ENCODE measurements at places on chromosomes 5 and 9.
A peak's percentile ranks its signal among the peaks of the same experiment; 100 is the strongest.

GRCh38 chr5:149147676-149148075 is 6.4 kb downstream of the ABLIM3 start:
- DNase-seq: no peak

GRCh38 chr9:4640027-4640426 is 22.1 kb upstream of the PLPP6 start:
- peak; percentile 64 for DNase-seq

- no peak for DNase-seq
Measured at GRCh38 chr5:143680672-143681259, 131.2 kb upstream of the HMHB1 start.

DNA sequence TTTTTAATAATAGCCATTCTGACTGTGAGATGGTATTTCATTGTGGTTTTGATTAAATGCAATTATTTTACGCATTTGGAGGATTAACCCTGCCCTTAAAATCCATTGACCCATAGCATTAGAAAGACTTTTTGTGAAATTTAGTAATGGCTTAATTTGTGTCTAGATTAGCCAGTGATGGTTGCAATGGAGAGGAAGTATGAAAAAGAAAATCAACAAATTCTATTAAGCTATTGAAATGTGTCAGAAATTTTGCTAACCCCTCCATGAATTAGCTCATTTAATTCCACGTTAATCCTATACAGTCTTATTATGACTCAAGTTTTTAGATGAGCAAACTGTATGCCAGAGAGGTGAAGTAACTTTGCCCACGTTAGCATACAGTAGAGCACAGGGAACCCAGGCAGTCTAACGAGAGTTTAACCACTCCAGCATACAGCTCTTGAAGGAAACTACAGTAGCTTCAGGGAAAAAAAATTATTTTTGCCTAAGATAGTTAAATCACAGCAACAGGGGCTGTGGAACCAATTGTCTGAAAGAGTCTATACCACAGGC is 158.2 kb upstream of the PPP2R2B start:
- no peak for DNase-seq

- DNase-seq: peak; percentile 73
Measured at GRCh38 chr5:108747774-108748400, at the start of gene FER. FER (plus strand) TSS chr5:108747897; CDS start chr5:108798183, 50,286 bp downstream.

DNA sequence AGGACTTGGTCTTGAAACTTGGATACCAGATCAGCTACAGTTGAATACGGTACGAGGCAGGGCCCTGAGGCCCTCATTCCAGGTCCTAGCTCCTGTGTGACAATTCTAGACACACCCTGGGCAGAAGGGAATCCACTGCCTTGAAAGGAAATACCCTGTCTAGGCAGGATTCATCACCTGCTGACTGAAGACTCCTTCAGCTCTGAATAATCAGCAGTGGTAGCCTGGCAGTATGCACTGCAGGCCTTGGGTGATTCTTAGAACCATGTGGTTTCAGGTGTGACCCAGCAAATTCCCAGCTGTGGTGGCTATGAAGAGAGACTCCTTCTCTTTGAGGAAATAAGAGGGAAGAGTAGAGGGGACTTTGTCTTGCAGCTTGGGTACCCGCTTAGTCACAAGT is 17.2 kb upstream of the EFNA5 start:
- DNase-seq: no peak

DNA sequence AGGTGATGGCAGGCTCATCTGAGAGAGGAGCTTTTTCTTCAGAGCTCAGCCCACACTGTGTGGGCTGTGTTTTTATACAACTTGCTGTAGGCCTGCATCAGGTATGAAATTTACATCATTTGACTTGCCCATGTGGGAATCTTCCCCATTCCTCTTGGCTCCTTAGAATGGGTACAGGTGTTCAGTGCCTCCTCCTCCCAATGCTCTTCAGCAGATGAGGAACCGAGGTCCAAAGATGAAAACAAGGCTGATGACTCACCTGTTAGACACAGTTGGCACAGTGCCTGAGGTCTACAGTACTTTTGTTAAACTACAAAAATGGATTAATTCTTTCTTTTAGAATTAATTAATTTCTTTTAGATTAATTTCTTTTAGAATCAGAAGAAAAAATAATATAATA is 20.8 kb downstream of the PAPPA start:
- no peak for DNase-seq

DNA sequence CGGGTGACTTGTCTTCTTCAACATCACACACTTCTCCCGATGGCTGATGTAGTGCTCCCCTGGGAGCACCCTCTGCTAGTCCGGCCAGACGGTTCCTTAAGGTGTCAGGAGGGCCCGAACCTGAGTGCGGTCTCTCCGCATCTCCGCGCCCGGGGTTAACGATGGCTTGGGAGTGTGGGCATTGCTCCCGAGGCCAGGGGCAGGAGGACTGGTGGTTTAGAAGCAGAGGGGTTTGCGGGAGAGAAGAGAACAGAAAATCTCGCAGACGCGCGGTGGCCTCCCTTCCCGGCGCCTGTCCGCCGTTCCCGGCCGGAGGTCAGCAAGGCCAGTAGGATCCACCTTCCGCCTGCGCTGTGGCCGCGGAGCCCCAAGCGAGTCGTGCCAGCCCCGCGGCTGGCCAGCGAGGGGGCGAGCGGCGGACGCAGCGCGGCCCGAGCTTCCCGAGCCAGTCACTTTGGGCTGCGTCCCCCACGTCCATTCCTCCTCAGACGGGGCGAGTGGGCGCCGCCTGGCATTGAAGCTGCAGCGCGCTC is 700 bp downstream of the CDO1 start:
- DNase-seq: peak; percentile 9

Data from endothelial cell of umbilical vein (primary cell).